Inflammatory macrophage treated with lipopolysaccharide for 4 hours (primary cell): ENCODE measurements at places on chromosomes 2 and 18.
A peak's percentile ranks its signal among the peaks of the same experiment; 100 is the strongest.

DNA sequence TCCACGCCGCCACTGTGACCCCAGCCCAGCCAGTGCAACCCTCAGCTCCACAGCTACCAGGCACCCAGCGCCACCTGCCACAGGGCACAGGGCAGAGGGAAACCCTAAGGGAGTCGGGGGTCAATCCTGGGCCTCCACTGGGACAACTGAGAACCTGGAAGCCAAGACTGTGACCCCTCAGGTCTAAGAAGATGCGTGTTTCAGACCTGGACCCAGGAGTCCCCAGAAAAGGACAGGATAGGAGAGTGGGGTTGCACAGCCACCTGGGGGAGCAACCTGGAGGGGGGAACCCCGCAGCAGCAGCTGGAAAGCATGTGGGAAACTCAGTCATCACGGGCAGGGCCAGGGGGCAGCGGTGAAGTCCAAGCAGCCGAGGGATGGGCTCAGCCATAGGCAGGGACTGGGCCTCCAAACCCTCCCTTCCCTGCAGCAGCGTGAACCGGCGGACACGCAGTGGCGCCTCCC is 4.1 kb downstream of the ESPNL start:
- no peak for DNase-seq

DNA sequence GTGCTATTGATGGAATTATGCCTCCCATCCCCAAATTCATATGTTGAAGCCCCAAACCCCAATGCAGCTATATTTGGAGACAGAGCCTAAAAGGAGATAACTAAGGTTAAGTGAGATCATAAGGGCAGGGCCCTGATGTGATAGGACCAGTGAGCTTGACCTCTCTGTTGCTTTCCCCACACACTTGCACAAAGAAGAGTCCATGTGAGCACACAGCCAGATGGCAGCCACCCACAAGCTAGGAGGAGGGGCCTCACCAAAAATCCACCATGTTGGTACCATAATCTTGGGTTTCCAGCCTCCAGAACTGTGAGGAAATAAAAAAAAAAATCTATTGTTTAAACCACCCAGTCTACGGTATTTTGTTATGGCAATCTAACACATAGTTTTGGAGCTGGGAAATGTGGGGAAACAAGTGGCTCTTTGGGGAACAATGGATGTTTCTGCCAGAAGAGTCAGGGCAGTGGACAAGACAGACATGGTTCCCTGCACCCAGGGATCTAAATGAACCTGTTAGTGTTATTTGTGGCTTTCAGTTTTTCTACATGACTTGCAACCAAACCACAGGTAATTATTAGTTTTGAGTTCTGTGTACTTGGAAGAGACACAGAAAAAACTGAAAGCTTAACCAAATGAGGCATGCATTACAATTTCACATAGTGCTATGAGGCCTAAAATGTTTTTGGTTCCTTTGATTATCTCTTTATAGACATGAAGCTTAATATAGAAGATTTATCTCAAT is 259.1 kb downstream of the LTBP1 start:
- no peak for DNase-seq

DNA sequence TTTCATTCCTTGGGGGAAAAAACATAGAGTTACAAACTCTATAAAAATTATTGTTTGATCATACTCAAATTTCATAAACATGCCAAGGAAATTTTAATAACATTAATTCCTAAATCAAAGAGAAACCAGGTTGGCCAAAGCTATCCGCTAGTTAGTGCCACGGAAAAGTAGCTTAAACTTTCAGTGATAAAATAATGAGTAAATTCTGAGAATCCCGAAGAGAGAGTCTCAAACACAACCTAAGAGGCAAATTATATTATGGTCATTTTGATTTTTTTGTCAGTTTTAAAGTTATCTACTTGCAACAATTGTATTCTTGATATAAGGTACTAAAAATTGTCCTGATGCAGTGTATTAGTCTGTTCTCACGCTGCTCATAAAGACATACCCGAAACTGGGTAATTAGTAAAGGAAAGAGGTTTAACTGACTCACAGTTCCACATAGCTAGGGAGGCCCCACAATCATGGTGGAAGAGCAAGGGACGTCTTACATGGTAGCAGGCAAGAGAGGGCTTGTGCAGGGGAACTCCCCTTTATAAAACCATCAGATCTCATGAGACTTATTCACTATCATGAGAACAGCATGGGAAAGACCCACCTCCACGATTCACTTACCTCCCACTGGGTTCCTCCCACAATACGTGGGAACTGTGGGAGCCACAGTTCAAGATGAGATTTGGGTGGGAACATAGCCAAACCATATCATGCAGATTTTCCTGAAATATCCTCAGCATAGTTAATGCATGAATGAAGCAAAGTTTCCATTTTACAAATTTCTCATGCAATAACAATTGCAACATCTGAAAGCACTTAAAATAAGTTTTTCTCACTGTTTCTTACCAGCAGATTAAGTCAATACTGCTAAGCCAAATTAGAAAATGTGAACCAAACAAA is 205.9 kb upstream of the STK17B start:
- peak; percentile 68 for DNase-seq

- DNase-seq: peak; percentile 5
Measured at GRCh38 chr18:62939926-62940325, 224.6 kb downstream of the PHLPP1 start.

DNA sequence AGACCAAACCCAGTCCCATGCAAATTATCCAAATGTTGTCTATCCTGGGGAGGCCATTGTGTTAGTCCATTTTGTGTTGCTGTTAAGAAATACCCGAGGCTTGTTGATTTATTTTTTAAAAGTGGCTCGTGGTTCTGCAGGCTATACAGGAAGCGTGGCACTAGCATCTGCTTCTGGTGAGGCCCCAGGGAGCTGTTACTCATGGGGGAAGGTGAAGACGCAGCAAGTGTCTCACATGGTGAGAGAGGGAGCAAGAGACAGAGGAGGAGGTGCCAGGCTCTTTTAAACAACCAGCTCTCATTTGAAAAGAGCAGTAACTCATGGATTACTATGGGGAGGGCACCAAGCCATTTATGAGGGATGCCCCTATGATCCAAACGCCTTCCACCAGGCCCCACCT is 80.3 kb upstream of the ARL4C start:
- DNase-seq: no peak

- no peak for DNase-seq
Measured at GRCh38 chr2:109638795-109639194, 24.6 kb downstream of the SOWAHC start.

DNA sequence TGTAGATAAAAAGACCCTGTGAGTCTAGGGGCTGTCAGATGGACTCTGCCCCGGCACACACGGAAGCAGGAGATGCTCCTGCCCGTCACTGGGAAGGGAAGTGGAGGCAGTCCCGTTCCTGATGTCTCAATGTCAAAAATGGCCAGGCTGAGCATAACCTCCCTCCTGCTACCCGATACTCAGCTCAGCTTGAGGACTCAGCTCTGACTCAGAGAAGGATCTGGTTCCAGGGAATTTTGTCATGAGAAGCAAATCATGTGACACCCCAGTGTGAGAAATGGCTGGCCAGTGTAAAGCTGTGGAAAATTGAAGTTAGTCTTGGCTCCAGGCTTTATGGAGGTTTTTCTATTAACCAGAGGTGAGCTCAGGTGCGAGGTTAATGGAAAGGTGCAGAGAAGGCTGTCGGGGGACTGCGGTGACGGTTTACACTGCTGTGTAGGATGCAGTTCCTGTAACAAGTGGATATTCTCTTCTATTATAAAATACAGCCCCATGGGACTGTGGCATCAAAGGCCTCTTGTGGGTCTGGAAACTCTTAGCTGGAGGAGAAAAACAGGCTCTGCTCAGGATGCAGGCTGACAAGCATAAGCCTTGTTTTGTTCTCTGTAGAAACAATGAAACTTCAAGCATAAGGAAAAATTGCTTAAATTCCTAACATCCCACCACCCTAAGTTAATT is 24.7 kb upstream of the AGAP1 start:
- DNase-seq: no peak
